ENCODE measurements at places on chromosomes 13 and 19.
A peak's percentile ranks its signal among the peaks of the same experiment; 100 is the strongest.

- no peak for DNase-seq
Observed at GRCh38 chr19:1955171-1956121, 14.5 kb downstream of the CSNK1G2 start.

GRCh38 chr13:110640591-110641029, 25.3 kb downstream of the NAXD start:
- DNase-seq: no peak

GRCh38 chr13:23626700-23627099, 56.5 kb downstream of the TNFRSF19 start:
- no peak for DNase-seq

DNA sequence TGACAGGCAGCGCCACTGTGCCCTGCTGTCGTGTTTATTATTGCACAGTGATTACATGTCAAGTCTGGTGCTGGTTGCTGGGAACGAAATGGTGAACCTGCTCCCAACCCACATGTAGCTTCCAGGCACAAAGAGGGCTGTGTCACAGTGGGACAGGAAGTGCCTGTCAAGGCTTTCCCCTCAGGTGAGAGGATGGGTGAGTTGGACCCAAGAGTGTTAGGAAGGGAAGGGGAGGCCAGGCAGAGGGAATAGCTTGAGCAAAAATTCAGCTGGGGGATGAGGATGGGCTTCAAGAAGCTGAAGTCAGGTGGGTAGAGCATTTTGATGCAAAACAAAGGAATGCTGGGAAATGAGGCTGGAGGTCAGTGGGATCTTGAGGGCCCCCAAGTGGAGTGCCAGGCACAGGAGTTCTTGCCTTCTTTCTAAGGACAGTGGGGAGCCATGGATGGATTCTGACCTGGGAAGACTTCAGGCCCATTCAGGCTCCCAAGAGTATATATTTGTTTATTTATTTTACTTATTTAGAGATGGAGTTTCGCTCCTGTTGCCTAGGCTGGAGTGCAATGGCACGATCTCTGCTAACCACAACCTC, 8.5 kb upstream of the QTRT1 start:
- DNase-seq: no peak

DNA sequence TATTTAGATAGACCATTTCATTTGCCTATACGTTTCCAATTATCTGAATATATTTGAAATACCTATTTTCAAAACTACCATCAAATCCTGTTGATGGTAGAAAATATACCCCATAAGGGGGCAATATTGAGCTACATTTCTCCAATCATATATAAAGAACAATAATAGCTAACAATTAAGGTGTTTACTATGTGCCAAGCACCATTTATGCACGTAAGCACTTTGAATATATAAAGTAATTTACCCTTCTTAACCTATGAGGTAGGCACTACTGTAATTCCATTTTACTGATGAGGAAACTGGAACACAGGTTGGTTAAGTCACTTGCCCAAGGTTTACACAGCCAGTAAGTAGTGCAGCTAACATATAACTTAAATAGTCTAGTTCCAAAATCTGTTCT, 79.2 kb downstream of the UBL3 start:
- DNase-seq: peak; percentile 7

DNA sequence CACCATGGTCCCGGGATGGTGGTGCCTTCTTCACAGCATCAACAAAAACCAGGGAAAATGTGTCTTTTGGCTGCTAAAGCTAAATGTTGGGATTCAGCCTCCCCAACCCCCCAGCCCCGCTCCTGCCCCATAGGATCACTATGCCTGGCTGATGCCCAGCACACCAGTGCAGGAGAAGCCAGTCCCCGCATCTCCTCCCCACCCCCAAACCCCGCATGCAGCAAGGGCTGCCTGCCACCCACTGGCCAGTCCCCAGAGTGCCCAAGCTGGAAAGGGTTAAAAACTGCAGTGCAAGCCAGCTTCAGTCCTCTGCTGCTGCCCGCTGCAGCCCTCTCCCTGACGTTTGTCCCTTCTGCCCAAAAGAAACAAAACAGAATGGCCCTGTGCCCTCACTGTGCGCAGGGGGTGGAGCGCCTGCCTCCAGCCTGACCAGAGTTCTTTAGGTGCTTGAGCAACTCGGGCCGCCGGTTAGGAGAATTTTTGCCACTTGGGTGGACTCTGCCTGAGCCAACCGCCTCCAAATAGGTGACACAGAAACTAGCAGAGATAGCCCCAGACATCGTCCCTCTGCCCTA, 3.7 kb downstream of the CALM3 start:
- no peak for DNase-seq

GRCh38 chr19:48539503-48540096, 12.4 kb upstream of the SULT2B1 start:
- DNase-seq: peak; percentile 97

Measured in DMS153 (cell line).